ENCODE measurements at places on chromosomes 1 and 21.

GRCh38 chr1:179231923-179232322 lies 2.4 kb upstream of the ABL2 start:
- DNase-seq = no peak

DNA sequence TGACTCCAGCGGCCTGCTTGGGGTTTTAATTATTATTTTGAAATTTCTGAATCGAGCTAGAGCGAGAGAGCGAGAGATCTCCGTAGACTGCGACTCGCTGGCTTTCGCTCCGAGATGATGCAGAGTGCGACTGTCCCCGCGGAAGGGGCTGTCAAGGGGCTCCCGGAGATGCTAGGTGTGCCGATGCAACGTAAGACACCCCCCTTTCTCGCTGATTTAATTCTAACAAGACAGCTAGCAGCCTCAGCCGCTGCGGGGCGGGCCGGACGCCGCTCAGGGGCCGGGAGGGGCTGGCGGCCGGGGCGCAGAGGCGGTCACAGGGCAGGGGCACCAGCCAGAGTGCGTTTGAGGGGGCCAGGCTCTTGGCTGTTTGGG lies 339 bp downstream of the LHX4 start:
- DNase-seq = peak; percentile 22

DNA sequence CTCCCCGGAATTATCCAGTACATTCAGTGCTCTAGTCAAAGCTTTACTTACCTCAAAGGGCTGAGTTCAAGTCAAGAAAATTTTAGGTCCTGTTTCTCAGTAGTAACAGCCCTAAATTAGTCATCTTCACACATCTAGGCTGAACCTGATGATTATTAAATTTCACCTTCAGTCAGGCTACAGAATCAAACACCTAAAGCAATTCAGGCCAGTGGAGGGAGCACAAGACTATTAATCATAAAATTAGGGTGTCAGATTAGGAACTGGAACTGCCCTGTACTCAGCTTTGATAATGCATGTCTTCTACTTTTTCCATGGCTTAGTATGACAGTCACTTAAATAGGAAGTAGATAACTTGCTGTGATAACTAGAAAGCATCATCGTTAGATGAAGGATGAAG lies 28.4 kb upstream of the BCAS2 start:
- DNase-seq = no peak

DNA sequence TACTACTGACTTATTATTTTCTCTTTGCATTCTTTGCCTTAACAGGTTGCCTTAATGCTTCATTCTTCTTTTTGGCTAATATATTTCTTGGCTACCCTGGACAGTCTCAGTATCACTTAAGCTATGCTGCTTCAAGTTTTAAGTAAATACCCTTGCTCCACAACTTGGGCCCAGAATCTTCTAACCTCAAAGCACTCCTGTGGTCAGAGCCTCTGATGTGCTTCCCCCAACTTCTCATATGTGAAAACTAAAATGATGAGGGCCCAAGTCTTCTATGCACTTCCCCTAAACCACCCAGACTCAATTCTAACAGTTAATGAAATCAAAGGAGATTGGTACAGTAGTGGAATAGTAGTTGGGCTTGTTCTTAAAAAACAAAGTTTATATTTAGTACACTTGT lies 314.1 kb downstream of the PLPP3 start:
- DNase-seq = no peak

DNA sequence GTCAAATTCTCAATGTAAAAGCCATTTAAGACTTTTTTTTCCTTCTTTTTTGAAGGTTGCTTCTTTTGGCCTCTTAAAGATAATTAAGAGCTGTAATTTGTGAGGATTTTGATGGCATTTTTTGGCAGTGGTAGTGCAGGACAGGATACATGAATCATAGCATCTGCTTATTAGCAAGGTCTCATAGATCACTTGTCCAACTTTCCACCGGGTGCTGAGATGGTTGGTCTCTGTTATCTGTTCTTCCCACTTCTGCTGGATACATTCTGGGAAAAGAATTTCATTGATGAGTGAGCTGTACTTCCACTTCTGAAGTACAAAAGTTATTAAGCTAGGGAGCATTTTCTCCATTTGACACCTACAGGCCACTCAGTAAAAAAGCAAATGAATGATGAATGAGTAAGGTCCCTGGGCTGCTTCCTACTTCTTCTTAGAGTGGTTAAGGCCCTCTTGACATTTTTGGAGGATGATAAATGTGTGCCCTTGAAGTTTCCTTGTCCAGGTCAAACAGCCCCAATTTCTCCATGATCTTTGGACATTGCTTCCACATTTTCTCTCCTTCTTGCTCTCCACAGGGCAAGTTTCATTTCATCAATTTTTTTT lies 100.6 kb downstream of the ROR1 start:
- DNase-seq = peak; percentile 17

All from astrocyte of the spinal cord (primary cell).